ENCODE measurements at places on chromosomes 7 and 10. TPM values are rescaled to one million over a fixed set of nuclear protein-coding genes. Genes with fewer than 3 reads are reported as not detected.

The MYL10 gene
- not detected for total RNA-seq

The HOXA4 gene
- total RNA-seq, result 5.9 TPM

The LIMK1 gene
- total RNA-seq, result 60.1 TPM

The STOX1 gene
- total RNA-seq, result 0.48 TPM

The TMEM273 gene
- total RNA-seq, result not detected

The GJC3 gene
- total RNA-seq, result not detected

The FXYD4 gene
- not detected for total RNA-seq

The INTS1 gene
- total RNA-seq, result 63.2 TPM

The TAS2R41 gene
- not detected for total RNA-seq

The EPDR1 gene
- total RNA-seq, result 11.4 TPM

The ITIH5 gene
- 0.91 TPM for total RNA-seq

The MRPS16 gene
- 60.0 TPM for total RNA-seq

The PLAC9 gene
- total RNA-seq, result 13.4 TPM

The ASZ1 gene
- total RNA-seq, result 0.24 TPM

The SMNDC1 gene
- 11.7 TPM for total RNA-seq

The CDC14C gene
- not detected for total RNA-seq

The PNLIPRP3 gene
- under 0.01 TPM for total RNA-seq

The PGAM2 gene
- not detected for total RNA-seq

The HOXA1 gene
- 1.4 TPM for total RNA-seq

The CFAP43 gene
- total RNA-seq, result not detected

The KCNIP2 gene
- total RNA-seq, result 3.6 TPM

The BMPER gene
- total RNA-seq, result 7.4 TPM

The MMD2 gene
- not detected for total RNA-seq

The KAZALD1 gene
- total RNA-seq, result 67.5 TPM

The ZNF727 gene
- not detected for total RNA-seq

The CCDC186 gene
- 8.9 TPM for total RNA-seq

The CALML5 gene
- total RNA-seq, result not detected

The OR2A42 gene
- not detected for total RNA-seq

The TRIM8 gene
- 131 TPM for total RNA-seq

The BEND7 gene
- total RNA-seq, result 4.4 TPM

All from epithelial cell of alveolus of lung (primary cell).